ELR (cell line): ENCODE measurements at places on chromosomes 7 and 10.

DNA sequence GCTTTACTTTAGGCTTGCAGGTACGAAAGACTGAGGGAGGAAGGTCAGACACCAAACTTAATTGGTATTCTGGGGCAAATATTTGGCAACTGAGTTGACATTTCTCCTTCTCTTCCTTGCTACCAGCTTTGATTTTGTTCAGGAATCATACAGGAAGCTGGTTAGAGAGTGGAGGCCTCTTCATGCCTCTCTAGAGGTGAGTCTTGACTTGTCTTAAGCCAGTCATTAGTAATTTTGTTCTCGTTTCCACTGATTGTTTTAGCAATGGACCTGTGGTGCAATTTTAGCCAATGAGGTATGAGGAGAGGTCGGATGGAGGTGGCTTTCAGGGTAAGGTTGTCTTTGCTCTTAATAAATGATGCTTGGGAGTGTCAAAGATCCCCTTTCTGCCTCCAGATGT lies 2.4 kb upstream of the RP9 start:
- no peak for DNase-seq

- DNase-seq = peak; percentile 78
These were observed 161.3 kb downstream of the SLIT1 start for GRCh38 chr10:97024168-97025073.

DNA sequence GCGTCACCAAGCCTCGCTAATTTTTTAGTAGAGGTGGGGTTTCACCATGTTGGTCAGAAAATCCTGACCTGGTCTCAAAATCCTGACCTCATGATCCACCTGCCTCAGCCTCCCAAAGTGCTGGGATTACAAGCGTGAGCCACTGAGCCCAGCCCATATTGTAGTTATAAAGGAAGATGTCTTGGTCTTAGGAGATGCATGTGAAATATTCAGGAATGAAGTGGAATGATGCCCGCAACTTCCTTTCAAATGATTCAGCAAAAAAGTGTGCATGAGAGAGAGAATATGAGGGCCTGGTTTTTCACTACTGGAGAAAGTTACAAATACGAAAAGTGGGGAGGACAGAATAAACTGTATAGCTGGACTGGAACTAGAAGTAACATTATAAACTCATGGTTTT lies 15.9 kb downstream of the TMEM209 start:
- DNase-seq = peak; percentile 38

GRCh38 chr7:70797109-70797514 lies 334.8 kb upstream of the GALNT17 start:
- DNase-seq = no peak

DNA sequence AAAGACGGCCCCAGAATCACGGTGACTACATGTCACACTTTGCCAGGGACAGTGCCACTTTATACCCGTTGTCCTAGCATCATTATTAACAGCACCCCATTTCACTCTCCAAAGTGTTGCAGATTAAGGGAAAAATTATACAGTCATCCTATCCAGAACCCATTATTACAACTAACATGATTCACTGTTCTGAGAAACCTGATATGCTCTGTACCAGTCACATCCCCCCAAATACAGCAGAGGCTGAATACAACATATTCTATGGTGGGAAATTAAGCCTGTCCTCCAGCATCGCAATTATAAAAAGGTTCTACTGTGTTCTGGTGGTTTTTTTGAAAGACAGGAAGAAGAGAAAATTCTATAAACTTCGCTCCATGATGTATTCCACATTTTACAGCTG lies 162.1 kb downstream of the JAZF1 start:
- DNase-seq = peak; percentile 72

DNA sequence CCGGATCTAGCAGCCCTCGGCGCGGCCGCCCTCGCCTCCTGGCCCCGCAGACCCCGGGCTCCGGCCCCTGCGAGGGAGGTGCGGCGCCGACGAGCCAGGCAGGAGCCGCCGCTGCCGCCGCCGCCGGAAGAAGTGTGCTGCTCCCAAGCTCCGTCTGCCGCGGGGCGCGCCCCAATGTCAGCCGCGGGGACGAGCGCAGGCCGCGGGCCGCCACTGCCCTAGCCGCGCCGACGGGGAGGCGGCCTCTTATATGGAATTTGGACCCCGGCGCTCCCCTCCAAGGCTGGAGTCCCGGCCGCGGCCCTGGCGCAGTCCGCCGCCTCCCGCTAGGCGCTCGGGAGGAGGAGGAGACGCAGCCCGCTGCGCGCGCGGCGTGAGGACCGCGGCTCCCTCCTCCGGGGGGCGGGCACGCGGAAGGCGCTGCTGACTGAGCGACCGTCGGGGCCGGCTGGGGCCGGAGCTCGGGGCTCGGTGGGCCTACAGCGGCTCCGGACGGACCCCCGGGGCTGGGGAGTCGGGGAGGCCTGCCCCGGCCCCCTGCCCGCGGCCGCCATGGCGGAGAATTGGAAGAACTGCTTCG lies at the start of gene TRIM8:
Gene TRIM8, plus strand, starts transcription at position 414 of the 580 bp plus-strand sequence. Its CDS starts 139 bp downstream, at position 553.
- DNase-seq = peak; percentile 61

DNA sequence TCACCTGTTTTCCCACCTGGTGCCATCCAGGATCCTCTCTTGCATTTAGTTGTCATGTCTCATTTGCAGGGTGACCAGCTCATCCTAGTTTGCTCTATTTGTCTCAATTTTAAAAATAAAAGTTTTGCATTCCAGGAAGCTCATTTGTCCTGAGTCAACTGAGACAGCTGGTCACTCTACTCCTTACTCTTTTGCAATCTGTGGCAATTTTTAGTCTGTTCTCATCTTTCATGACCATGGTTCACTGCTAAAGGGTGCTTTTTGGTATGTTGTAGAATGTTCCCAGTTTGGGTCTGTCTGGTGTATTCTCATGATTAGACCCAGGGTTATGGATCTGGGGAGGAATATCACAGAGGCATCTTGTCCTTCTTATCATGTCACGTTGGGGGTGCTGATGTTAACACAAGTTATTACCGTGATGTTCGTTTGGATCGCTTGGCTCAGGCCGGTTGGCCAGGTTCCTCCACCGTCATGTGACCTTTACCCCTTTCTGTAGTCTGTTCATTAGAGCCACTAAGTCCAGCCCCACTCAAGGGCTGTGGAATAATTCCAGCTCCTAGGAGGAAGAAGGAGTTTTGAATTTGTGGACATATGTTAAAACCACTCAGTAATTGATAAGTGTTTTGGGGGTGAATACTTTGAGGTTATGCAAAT lies 103.3 kb upstream of the IGFBP3 start:
- no peak for DNase-seq

- DNase-seq = peak; percentile 38
These were observed 648.0 kb upstream of the IGFBP3 start for GRCh38 chr7:46569133-46569465.

DNA sequence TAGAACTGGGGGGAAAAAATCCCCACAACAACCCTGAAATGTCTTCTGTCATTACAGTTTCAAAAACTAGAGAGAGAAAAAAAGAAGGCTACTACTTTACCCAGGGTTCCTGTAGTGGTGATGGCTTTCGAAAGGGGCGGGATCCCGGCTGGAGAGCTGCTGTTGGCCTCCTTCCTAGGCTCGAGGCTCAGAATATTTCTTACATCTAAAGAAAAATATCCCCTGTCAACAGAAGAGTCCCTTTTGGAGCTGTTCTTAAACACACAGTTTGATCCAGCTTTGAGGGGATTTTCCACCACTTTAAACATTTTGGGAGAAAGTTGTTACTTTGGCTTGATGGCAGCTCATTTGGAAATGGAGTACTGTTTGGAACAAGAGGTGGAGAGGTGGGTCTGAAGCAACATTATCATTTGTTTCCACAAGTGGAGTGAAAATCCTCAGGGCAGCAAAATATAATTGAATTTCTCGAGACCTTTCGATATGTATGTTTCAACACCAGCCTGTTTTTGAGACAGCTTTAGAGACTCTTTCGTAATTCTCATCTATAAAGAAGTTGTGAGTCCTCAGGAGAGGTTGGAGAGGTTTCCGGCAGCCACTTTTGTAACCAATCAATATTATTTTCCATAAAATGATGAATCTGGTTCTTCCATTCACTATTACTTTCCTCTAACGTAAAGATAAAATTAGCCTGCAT lies 5.1 kb downstream of the HOXA13 start:
- peak; percentile 69 for DNase-seq

DNA sequence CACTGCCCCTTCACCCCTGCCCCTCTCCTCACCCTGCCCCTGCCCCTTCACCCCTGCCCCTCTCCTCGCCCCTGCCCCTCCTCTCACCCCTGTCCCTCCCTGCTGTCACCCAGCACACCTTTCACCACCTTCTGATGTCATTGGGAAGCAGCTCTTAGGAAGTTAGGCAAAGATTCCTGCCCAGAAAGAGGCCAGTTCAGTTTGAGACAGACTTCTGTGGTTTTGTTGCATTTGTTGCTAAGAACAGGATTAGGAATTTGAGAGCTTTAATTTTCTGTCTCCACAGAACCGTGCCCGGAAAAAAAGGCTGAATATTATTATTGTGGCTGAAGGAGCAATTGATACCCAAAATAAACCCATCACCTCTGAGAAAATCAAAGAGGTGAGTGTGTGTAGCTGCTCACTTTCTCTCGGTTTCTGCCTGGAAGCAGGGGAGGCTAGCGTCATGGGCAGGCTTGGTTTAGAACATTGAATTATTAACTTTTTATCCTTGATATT lies 39.6 kb downstream of the PFKP start:
- no peak for DNase-seq

DNA sequence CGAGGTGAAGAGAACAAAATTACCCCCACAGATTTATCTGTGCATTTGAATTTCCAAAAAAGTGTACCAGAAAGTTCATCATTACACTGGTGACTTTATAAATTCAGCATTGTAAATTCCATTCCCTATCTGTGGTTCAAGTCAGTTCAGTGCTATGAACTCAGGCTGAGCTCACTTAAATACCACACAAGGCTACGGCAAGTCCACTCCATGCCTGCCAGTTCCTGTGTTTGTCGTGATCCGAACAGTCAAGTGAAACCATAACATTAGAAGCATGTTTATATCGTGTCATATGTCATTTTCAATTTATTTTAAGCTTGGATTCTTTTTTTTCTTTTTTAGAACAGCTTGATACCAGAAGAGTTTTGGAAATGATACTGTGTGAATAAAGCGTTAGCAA lies 14.8 kb downstream of the MBL2 start:
- DNase-seq = no peak

- no peak for DNase-seq
These were observed 46.5 kb downstream of the COL17A1 start for GRCh38 chr10:104038958-104039752.

- peak; percentile 99 for DNase-seq
These were observed 488 bp upstream of the CDK5 start for GRCh38 chr7:151057989-151058780.

- no peak for DNase-seq
These were observed 22.7 kb upstream of the NKX6-2 start for GRCh38 chr10:132808383-132809231.

DNA sequence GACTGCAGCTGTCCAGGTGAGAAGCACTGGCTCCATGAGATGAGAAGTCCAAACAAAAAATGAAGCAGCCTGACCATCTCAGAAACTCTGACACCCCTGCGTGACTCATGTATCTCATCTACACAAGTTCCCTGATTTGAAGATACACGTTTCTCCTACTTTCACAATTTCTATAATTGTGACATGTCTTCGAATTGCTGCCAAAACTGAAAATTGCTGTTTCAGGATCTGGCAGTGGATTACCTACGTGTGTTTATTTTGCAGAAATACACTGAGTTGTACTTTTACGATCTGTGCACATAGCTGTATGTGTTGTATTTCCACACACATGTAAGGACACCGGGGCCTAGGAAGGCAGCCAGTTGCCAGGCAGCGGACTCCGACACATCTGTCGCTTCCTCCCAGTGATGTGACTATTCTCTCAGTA lies 53.2 kb downstream of the LARP4B start:
- no peak for DNase-seq

DNA sequence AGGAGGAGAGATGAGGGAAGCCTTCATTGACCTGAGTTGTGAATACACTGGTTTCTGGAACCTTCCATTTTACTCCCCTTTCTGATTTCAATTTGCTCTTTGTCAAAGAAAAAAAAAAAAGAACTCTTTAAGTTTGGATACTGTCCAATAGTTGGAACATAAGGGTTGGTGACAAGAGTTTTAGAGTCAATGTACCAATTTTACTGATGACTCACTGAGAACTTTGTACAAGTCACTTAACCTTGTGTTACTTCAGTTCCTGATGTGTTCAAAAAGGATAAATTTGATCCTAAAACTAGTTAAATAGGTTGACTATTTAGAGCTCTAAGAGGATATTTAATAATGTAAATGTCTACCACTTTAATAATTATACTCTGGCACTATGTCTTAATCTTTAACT lies 4.1 kb upstream of the CDK14 start:
- DNase-seq = no peak

GRCh38 chr7:30731581-30731980 lies 20.4 kb upstream of the INMT start:
- no peak for DNase-seq

DNA sequence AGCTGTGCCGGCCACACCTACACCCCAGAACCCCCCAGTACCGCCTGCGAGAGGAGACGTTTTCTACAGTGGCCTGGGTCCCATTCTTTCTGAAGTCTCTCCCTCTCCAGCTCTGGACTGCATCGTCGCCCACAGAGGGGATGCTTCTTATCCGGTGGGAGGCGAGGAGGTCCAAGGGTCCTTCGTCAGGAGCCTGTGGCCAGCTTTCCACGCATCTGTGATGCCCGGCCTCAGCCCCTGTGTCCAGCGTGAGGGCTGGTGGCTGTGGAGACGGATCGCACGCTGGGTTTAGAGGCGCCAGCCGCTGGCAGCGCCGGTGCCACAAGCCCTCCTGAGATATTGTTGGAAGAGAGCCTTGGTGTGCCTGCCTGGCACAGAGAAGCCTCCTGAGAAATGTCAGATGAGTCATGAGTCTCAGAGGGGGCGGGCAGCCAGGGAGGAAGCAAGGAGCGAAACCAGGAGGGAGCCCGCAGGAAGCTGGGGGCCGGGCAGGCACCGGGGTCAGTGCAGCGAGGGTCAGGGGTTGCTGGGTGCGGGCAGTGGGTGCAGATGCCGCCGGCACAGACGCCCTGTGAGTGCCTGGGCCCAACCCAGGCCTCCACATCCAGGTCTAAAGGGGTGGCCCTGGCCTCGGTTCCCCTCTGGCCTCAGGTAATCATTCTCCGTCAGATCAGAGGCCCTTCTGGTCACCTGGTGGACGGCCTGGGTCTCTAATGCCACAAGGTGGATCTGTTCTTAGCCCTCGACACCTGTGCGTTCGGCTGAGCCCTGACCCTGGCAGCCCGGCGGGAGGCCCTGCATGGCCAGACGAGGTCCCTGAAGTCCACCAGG lies 86.0 kb upstream of the DIP2C start:
- peak; percentile 70 for DNase-seq
